ENCODE measurements at places on chromosomes 3 and 15. TPM values are rescaled to one million over a fixed set of nuclear protein-coding genes. Genes with fewer than 3 reads are reported as not detected.

The ARID3B gene
- 14.3 TPM for total RNA-seq

The NOX5 gene
- total RNA-seq = 0.05 TPM

The LEKR1 gene
- total RNA-seq = 1.2 TPM

The CHRNB4 gene
- 3.5 TPM for total RNA-seq

The PROK2 gene
- 0.25 TPM for total RNA-seq

Data from motor neuron (in vitro differentiated cells).